ENCODE measurements at places on chromosomes 2 and 18.
A peak's percentile ranks its signal among the peaks of the same experiment; 100 is the strongest.

DNA sequence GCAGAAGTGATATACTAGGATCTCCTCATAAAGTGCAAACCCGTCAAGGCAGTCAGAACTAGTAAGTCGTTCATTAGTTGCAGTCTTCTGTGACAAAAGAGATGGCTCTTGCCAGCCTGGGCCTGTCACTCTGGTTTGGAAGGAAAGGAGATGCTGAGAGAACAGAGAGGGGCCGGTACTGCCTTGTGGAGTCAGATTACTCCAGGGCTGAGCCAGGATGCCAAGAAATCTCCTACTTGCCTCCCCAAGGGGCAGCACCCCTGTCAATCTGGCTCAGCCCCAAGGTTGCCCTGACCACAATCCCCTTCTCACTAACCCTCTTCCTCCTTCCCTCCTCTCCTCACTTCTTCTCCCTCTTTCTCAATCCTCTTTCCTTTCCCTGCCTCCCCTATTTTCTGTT lies 62.9 kb upstream of the ASPRV1 start:
- DNase-seq: no peak

- DNase-seq: no peak
Observed at GRCh38 chr2:1731963-1732768, 12.1 kb downstream of the PXDN start.

- DNase-seq: no peak
Observed at GRCh38 chr2:43387092-43388062, 161.0 kb upstream of the ZFP36L2 start.

GRCh38 chr18:50285631-50286321 lies 1.7 kb downstream of the CXXC1 start:
- DNase-seq: no peak

DNA sequence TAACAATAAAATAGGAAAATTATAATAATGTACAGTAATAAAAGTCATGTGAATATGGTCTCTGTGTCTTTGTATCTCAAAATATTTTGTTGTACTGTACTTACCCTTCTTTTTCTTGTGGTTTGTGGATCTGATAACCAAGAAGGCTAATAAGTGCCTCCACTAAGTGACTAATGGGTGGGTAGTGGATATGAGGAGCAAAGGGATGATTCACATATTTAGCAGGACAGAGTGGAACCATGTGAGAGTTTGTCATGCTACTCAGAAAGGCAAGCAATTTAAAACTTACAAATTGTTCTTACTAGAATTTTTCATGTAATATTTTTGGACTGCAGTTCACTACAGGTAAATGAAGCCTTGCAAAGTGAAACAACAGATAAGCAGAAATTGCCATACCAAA lies 1241.2 kb upstream of the CDH2 start:
- DNase-seq: no peak

- no peak for DNase-seq
Observed at GRCh38 chr2:160338901-160339685, 139.0 kb upstream of the ITGB6 start.

DNA sequence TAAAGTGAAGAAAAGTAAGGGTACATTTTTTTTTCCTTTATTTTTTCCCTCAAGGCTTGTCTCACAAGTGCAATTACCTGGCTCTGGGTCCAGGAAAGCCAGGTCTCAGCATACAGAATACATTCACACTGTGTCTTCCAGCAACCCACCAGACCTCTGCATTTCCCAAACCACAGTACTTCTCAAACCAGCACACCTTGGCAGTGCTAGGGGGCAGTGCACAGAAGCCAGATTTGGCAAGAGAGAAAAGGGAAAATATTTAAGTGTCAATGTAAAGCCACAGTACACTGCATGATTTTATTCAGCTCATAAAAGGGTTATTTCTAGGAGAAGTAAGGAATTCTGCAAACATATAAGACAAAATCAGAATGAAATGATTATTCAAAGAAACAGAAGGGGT lies 172.8 kb downstream of the NRXN1 start:
- DNase-seq: no peak

GRCh38 chr2:47636596-47637264 lies 146.2 kb upstream of the MSH6 start:
- no peak for DNase-seq

- no peak for DNase-seq
Observed at GRCh38 chr2:37468170-37468569, 123.7 kb downstream of the QPCT start.

DNA sequence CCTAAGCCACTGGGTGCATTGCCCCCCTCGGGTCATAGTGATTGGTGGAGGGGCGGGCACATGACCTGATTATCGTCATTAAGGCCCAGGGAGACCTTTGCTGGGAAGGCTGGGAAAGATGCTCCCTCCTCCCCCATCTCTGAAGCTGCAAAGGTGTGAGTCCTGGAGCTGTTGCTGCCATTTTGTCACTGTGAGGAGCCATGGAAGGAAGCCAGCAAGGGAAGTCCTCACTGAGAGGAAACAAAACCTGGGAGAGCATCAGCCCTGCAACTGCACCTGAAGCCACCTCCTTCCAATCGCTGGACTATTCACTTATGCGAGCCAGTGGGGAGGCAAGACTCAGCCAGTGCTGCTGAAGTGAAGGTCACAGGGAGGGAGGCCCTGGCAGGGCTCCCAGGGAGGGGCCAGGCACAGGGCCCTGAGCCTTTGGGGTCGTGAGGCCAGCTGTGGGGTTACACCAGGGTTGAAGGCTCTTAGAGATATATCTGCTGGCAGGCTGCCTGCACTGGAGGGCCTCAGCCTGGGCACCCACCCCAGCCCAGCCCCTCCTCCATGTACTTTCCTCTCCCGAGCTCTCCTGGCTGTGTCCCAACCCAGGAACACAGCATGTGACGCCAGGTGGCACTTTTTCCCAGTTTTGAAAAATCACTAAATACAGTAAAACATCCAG lies 10.7 kb upstream of the FAHD2A start:
- DNase-seq: no peak

- DNase-seq: peak; percentile 1
Observed at GRCh38 chr18:49178736-49179135, 228.0 kb upstream of the SMAD7 start.

DNA sequence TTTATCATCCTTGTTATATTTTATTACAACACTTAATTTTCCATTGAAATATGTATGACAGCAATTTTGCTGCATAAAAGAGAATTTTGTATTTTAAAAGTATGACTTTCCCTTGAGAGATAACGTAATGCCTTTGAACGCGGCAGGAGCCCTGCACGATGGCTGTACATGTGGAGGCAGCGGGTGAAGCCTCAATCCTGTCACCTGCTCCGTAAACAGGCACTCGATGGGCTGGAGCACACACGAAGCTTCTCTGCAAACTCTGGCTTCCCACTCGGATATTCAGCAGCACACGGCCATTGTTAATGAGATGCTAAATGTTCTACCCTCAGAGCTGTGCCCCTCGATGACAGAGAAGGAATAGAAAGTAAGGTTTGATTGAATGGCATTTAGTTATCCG lies 184.4 kb downstream of the RTP5 start:
- DNase-seq: no peak

DNA sequence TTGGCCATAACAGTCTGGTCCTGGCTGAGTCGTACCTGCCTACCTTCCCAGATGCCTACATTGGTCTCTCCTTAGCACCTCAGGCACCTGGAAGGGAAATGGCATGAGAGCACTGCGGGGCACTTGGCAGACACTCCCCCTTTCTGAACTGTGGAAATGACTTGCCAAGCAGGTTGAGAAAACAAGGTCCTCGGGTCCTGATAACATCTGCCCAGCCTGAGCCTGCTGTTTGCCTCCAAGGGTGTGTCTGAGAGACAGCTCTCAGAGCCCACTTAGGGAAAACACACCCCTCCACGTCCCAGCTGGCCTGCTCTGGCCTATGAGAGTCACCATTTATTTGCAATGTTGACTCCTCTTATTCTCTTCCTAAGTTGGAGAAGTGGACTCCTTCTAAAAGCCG lies 10.5 kb downstream of the FAM110C start:
- DNase-seq: no peak

- no peak for DNase-seq
Observed at GRCh38 chr18:24053211-24053610, 38.7 kb downstream of the TTC39C start.

GRCh38 chr2:152613235-152613634 lies 104.0 kb downstream of the PRPF40A start:
- no peak for DNase-seq

DNA sequence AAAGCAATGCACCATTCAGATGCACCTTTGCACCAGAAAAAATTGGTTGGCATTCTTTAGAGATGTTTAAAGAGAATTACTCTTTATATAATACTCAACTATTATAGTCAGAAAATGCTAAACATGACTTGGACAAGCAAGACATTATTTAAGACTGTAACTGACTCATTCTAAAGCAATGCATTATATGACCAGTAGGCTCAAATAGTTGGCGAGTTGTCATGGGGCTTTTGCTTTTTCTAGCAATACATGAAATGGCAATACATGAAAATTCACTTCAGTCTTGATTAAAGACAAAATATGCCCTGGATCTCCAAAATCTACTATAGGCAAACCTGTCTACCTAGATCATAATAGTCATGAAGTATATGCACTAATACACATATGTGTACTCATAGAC lies 216.9 kb upstream of the VWC2L start:
- DNase-seq: no peak

DNA sequence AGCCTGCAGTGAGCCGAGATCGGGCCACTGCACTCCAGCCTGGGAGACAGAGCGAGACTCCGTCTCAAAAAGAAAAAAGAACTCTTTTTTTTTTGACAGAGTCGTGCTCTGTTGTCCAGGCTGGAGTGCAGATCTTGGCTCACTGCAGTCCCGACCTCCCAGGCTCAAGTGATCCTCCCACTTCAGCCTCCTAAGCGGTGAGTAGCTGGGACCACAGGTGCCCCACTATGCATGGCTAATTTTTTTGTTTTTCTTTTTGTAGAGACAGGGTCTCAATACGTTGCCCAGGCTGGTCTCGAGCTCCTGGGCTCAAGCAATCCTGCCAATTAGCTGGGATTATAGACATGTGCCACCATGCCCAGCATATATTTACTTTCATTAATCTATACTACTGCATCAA lies 12.5 kb upstream of the INO80D start:
- no peak for DNase-seq

DNA sequence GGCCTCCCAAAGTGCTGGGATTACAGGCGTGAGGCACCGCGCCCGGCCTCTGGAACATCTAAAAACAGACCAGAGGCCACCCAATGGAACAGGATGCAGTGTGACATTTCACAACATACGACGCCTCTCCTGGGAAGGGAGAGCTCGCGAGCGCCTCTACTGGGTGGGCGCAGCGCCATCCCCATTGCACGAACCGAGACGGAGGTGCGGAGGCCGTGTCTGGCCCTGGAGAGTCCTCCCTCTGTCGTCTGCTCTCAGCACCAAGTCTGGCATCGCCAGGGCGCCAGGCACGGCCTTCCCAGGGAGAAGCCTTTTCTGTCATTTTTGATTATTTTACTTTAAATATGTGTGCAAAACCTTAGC lies 9.4 kb upstream of the GBX2 start:
- peak; percentile 72 for DNase-seq

DNA sequence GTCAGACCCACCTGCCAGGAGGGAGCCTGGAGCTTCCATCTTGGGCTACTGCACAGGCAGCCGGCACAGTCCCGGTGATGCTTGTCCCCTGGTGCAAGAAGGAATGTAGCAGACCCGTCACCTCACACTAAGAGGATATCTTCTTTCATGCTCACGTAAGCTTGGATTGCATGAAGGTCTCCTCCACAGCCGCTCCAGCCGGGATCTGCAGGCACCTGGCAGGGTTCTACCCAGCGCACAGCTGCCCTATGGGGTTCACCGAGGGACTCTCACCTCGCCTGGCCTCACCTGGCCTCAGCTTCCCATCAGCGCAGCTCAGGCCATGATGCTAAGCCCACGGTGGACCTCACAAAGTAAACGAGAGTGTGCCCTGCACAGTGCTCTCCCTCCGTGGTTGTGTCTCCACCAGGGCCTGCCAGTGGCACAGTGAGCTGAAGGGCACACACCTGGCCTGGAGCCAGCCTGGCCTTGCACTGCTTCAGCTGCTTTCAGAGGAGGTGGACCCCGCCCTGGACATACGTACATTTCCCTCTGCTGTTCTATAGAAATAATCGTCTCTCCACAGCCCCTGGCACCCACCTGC lies 239.1 kb downstream of the SEPTIN10 start:
- no peak for DNase-seq

DNA sequence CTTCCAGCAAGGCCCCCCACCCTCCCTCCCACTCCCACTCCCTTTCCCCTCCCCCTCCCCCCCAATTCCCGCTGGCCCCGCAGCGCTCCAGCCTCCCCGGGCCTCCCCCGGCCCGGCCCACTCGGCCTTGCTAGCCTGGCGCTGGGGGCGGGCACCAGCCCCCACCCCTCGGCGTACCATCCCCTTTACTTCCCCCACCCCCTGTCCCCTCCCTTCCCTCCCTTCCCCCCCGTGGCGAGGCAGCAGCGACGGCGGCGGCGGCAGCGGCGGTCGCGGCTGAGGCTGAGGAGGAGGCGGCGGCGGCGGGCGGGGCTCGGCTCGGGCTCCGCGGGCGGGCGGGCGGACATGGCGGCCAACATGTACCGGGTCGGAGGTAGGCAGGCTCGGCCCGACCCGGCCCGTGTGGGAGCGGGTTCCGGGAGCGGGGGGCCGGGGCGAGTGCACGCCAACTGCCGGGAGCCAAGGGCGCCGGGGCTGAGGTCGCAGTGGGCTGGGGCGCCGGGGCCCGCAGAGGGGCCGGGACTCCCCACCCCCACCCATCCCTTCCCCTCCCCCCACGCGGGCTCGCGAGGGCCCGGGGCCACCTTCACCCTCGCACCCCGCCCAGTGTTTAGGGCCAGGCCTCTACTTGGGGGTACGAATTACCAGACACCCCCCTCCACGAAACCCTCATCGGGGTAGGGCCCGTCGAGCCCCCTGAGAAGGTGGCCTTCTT lies at the start of gene MTA3:
MTA3 (plus strand) TSS at position 232 of the 715 bp plus-strand sequence; CDS start at position 346, 114 bp downstream.
- peak; percentile 12 for DNase-seq

DNA sequence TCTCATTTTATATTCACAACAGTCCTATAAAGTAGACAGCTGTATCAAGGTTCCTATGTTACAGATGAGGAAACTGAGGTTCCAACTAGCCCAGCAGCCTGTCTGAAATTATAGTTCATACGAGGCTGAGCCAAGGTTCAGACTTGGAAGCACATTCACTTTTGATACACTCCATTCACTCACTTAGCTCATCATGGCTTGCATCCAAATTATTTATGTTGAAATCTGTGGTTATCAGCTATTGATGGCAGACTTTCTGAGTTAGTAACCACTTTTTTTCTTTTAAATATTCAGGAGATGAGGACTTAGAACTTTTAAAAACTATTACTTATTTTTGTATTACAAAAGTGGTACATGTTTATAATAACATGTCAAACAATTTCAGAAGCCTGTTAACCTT lies 188.2 kb downstream of the MTX2 start:
- no peak for DNase-seq

GRCh38 chr2:187654535-187654934 lies 100.3 kb upstream of the TFPI start:
- no peak for DNase-seq

GRCh38 chr2:238119756-238120462 lies 18.6 kb upstream of the KLHL30 start:
- no peak for DNase-seq
